ENCODE measurements at places on chromosomes 12 and 14.
A peak's percentile ranks its signal among the peaks of the same experiment; 100 is the strongest.

- peak; percentile 90 for DNase-seq
Measured at GRCh38 chr12:53006810-53007309, 604 bp downstream of the EIF4B start.

DNA sequence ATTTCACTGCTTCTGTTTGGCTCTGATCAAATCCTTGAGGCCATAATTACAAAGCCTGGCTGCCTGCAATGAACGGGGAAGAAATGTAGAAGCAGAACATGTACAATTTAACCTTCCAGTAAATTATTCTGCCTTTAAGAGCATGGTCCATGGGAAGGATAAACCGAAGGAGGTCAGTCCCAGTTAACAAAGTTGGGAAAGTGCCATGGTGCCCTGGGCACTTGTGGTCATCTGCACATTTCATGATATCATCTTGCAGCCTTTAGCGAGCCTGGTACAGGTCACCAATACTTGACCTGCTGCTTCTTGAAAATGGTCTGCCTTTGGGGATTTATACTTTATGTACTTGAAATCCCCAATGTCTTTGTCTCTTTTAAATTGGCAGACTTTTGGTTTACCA is 175.9 kb upstream of the KITLG start:
- no peak for DNase-seq

- no peak for DNase-seq
Measured at GRCh38 chr12:94272280-94272679, 123.9 kb downstream of the PLXNC1 start.

GRCh38 chr12:132329036-132329719 is at the start of gene GALNT9:
GALNT9 (minus strand) TSS chr12:132329589; CDS start chr12:132329203, 386 bp downstream.
- no peak for DNase-seq

DNA sequence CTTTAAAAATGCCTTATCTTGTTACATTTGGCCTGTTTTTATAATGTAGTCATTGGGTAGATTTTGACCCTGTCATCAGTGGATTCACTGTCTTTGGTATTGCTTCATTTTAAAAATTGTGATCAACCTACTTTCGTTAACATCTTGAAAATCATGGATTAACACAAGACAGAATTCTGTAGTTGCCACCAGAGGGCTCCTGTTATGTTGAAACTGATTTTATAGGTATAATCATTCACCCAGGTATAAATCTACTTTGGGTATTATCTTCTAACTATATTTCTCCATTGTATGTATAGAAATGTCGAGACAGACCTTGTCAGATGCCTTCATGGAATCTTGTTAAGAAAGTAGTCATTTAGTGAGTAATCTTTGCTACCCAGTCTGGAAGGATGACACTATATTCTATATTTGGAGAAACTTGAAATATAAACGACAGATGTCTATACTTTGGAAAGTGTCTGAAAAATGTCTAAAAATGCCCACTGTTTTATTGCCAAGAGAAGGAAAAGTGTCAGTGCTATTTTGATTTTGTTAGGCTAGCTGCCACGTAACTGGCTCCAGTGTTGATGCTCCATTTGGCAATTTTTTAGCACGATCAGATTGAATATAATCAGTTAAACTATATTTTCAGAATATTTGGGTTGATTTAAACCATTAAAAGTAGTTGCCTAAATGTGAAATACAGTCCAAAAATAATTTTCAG is 129.4 kb downstream of the PELI2 start:
- DNase-seq = no peak

DNA sequence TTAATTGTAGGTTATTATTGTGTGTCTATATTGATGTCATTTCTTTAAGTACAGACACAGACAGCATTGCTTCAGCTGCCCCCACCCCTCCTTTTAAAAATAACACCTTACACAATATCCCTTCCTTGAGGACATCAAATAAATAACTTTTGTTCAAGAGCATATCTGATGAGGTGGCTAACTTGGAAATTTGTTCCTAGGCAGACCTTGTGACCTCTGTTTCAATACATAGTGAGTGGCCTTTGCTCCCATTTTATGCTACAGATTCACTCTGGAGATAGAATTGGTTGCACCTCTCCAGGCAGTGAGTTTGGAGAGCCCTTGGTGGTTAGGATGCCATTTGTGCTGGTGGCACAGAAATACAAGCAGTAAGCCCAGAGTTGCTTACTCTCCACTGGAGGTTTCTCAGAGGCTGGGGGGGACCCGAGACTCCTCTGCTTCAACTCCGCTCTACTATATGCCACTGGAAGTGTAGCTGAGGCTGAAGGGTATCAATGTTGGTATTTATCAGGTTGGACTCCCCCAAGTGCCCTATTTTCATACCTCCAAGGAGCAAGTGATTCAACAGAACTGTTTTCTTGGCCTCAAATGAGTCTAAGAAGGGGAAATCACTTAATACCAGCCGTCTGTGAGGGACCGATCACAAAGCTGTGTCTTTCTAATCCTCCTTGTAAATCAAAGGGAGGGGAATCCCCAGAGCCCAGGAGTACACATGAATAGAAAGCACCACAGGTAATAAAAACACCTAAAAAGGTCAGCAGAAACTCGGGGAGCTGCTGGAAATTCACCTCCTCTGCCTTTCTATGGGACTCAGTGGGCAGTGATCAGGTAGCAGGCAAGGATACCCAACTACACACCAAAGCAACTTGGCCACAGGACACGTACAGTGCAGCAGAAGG is 463.1 kb downstream of the RAD51B start:
- no peak for DNase-seq

GRCh38 chr12:104873374-104873773 is 84.7 kb downstream of the SLC41A2 start:
- no peak for DNase-seq

DNA sequence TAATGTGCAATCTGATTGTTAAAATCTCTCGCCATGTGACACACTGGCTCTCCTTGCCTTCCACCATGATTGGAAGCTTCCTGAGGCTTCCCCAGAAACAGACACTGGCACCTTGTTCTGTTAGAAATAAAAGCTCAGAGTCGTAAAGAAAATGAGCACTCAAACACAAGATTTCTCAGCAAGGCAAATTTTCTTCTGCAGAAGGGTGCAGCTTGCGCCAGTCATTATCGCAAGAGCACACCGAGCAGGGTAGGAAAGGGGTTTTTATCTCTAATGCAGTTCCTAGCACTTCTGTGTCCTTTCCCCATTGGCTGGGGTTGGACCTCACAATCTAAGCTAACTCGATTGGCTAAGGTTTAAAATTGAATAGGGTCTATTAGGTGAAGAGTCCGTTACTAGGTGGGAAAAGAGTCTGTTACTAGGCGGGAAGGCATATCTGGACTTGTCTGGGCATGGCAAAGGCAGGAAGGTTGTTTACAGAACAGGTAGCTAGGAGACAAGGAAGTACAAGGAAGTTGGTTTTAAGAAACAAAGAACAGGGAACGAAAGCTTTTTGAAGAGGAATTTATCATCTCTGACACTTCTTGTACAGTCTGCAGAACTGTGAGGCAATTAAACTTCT is 62.6 kb upstream of the BICD1 start:
- DNase-seq = peak; percentile 45

DNA sequence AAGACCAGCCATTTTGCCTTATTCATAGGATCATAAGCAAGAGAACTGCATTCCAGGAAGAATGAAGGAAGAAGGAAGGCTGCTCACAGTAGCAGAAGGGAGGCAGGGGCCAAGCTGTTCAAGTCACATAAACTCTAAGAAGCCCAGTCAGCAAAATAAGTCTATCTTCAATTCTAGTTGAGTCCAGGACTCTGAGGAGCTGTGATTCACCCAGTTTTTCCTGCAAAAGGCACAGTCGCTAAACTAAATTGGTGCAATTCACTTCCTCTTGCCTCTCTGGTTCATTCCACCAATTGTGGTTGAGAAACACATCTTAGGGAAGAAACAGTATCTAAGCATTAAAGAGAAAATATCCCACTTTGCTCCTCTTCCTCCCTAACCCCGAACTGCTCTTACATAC is 9.8 kb downstream of the ZNF641 start:
- no peak for DNase-seq

DNA sequence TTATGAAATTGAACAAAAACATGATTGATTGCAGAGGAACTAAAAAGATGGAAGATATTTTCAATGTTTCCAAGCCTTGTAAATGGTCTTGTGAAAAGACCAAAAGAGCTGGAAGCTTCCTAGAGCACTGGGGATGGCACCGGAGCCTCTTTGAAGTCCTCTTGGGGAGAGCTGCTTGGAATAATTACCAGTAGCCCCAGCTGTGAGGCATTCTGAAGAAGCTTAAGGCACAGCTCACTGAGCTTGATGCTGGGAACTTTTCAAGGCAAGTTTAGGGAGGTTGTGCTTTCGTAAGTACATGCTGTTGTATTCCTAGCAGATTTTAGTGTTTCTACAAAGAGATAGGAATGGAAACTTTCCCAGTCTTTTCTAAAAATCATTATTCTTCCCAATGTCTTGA is 13.9 kb downstream of the PDZRN4 start:
- no peak for DNase-seq

- no peak for DNase-seq
Measured at GRCh38 chr14:23361320-23361719, 3.7 kb downstream of the EFS start.

DNA sequence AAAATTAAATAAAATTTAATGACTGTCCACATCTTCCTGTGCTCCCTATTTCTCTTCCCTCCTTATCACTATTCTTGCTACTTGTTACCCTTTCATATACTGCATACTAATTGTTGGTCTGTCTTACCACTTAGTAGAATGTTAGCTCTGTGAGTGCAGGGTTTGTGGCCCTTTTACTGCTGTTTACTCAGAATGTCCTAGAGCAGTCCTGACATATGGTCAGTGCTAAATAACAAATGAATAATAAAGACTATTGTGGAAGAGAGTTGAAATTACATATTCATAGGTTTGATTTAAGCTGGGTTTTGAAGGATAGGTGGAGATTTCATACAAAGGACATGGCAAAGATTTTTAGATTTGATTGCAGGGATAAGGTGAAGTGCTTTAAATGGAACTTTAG is 24.5 kb downstream of the KTN1 start:
- no peak for DNase-seq

GRCh38 chr12:108495054-108495453 is 20.0 kb upstream of the FICD start:
- DNase-seq = no peak

- DNase-seq = no peak
Measured at GRCh38 chr12:101077791-101078528, 132.1 kb downstream of the SLC5A8 start.

DNA sequence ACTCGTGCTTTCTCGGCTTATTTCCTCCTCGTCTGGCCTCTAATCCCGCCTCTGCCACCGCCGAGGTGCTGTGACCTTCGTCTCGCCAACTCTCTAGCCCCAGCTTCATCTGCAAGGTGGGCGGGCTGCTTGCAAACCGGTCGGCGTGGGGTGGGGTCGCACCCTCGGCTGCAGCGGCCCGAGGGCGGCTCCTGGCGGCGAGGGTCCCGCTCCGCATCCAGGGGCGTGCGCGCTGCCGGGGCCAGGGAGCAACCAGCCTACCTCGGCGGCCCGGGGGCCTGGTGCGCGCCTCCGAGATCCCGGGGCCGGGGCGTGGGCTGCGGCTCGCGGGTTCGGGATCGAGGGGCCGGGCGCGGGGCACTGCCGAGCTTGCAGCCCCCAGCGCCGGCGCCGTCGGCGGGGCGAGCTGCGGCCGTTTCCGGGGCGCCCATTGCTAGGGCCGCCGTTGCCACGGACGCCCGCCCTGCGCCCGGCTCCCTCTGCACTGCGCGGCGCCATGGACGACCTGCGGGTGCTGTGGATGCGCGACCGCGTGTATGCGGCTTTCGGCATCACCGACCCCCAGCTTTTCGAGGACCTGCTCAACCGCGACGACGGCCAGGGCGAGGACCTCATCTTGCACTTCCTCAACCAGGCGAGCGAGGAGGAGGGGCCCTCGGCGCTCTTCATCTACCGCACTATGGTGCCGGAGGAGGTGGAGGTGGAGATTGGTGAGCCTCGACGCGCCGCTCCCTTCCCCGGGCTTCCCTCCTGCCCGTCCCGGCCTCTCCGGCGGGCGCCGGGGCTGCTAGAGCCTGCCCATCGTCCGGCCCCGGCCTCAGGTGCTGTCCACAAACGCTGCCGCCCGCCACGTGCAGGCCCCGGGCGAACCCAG is at the start of gene DNAH10:
Gene DNAH10 (plus strand): TSS at position 461 of the 874 bp plus-strand sequence. CDS start 36 bp downstream, at position 497.
- DNase-seq = no peak

GRCh38 chr14:85195872-85196477 is 334.0 kb upstream of the FLRT2 start:
- DNase-seq = no peak

DNA sequence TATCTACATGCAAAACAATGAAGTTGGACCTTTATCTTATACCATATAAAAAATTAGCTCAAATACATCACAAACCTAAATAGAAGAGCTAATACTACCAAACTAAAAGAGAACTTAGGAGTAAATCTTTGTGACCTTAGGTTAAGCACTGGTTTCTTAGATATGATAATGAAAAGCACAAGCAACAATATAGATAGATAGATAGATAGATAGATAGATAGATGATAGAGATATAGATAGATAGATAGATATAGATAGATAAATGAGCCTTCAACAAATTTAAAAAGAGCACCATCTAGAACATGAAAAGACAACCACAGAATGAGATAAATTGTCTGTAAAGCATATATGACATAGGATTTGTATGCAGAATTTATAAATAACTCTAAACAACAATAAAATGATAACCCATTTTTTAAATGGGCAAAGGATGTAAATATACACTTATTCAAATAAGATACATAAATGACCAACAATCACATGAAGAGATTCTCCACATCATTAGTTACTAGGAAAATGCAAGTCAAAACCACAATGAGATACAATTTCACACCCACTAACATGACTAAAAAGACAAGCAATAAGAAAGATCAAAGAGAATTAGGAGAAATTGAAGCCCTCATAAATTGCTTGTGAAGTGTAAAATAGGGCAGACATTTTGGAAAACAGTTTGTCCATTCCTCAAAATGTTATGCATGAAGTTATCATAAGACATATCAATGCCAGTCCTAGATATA is 293.7 kb downstream of the BTG1 start:
- DNase-seq = no peak

- peak; percentile 47 for DNase-seq
Measured at GRCh38 chr14:23562822-23563472, 4.6 kb downstream of the AP1G2 start.

DNA sequence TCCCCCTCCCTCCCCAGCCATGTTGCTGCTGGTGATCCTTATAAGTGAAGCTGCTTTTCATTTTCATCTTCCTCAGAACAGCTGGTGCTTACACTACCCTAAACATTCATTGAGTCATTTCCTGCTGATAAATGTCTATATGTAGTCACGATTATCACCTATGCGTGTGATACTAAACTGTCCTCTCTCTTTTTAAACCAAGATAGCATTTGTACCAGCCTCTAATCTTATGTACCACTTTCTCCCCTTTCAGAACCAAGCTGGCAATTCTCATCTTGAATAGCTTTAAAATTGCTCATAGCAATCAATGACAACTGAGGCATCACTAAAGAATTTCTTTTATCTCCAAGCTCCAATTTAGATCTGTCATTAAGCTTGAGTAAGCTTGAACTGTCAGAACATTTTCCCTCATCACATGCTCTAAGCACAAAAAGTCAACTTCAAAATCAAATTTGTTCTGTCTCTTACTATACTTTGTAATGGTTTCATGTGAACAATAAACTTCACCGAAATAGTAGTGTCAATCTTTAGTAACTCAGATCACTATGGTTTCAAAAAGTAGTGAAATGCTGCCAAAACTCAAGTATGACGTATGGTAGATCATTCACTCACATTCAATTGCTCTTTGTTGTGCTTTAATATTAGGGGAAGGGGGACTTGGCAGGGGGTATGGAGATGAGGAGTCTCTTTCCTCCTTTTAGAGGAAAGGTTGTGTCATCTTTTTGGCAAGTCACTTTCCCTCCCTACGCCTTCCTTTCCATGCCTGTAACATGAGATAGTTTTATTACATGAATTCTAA is 178.1 kb upstream of the NOVA1 start:
- no peak for DNase-seq

Data from LoVo (cell line).